ENCODE measurements at places on chromosomes 7 and 10. TPM values are rescaled to one million over a fixed set of nuclear protein-coding genes. Genes with fewer than 3 reads are reported as not detected.
A peak's percentile ranks its signal among the peaks of the same experiment; 100 is the strongest.

CALML5 gene
- not detected for total RNA-seq

PLEKHA1 gene
- 58.8 TPM for total RNA-seq

TMEM270 gene
- total RNA-seq: not detected

STYXL1 gene
- 24.3 TPM for total RNA-seq

CALCR gene
- total RNA-seq: not detected

MBL2 gene
- total RNA-seq: not detected

FAM20C gene
- 44.4 TPM for total RNA-seq

CD36 gene
- 0.58 TPM for total RNA-seq

CH25H gene
- not detected for total RNA-seq

TMEM176A gene
- total RNA-seq: not detected

TDRD1 gene
- not detected for total RNA-seq

ANLN gene
- 119 TPM for total RNA-seq

ADGRA1 gene
- total RNA-seq: not detected

- DNase-seq: peak; percentile 93
- H3K27me3 ChIP-seq: no peaks in the 10 kb centered on the region
- peak overlapping the region; percentile 87 for H3K27ac ChIP-seq
- H3K36me3 ChIP-seq: no peaks in the 10 kb centered on the region
These were observed 13.7 kb downstream of the CISD1 start for GRCh38 chr10:58282615-58283014.

GRCh38 chr7:14751461-14751860 is 151.1 kb downstream of the DGKB start:
- no peaks in the 10 kb centered on the region for H3K27me3 ChIP-seq
- H3K36me3 ChIP-seq: no peaks in the 10 kb centered on the region
- peaks cover 37% of the 10 kb centered on the region for H3K4me1 ChIP-seq
- no peak overlapping the region for H3K4me3 ChIP-seq
- H3K27ac ChIP-seq: no peak overlapping the region

DNA sequence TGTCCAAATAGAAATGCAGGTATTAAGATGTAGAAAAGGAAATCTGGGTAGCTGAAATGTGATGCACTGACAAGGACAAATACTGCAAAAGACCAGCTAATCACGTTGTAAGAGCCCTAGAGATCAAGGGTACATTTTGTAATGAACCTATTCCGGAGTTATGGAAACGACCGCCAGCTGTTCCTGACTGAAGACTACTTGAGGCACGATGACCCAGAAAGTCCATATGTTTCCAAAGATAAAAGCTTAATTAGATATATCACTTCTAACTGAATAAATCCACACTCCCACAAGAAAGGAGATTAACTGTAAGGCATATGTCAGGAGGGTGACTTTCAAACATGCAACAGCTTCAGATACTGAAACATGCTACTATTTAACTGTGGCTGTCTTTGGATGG is 253.5 kb downstream of the NSUN6 start:
- H3K4me1 ChIP-seq: no peaks in the 10 kb centered on the region
- H3K4me3 ChIP-seq: no peak overlapping the region
- H3K36me3 ChIP-seq: no peaks in the 10 kb centered on the region
- no peak for DNase-seq
- H3K27ac ChIP-seq: no peak overlapping the region

GRCh38 chr10:120076996-120077706 is 184.6 kb downstream of the SEC23IP start:
- no peak overlapping the region for H3K4me3 ChIP-seq
- H3K4me1 ChIP-seq: no peaks in the 10 kb centered on the region
- no peak for DNase-seq
- H3K27me3 ChIP-seq: no peaks in the 10 kb centered on the region

GRCh38 chr10:13631594-13631993 is 44.8 kb downstream of the PRPF18 start:
- H3K36me3 ChIP-seq: peaks cover 6% of the 10 kb centered on the region
- no peak for DNase-seq
- H3K27ac ChIP-seq: no peak overlapping the region
- no peak overlapping the region for H3K4me3 ChIP-seq
- no peaks in the 10 kb centered on the region for H3K27me3 ChIP-seq

DNA sequence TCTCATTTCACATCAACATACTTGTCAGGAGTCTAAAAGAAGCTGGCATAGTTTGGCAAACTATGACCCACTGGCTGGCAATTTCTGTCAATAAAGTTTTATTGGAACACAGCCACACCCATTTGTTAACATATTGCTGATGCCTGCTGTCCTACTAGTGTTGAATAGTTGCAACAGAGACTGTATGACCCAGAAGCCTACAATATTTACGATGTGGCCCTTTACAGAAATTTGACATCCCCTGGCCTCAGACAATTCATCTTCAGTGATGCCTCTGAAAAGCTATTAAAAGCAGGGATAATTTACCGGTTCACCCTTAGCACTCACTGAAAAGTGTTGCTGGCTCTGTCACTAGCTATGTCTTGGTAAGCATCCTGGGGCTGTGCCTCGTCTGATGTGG is 155.2 kb downstream of the ARID5B start:
- peaks cover 8% of the 10 kb centered on the region for H3K4me1 ChIP-seq
- H3K27me3 ChIP-seq: no peaks in the 10 kb centered on the region
- DNase-seq: no peak
- peaks cover 4% of the 10 kb centered on the region for H3K36me3 ChIP-seq
- H3K4me3 ChIP-seq: no peak overlapping the region

- peak overlapping the region; percentile 62 for H3K27ac ChIP-seq
- peak; percentile 77 for DNase-seq
- no peaks in the 10 kb centered on the region for H3K36me3 ChIP-seq
- no peaks in the 10 kb centered on the region for H3K27me3 ChIP-seq
- no peak overlapping the region for H3K4me3 ChIP-seq
- H3K4me1 ChIP-seq: peaks cover 6% of the 10 kb centered on the region
These were observed 45.6 kb downstream of the TPST1 start for GRCh38 chr7:66250711-66251110.

GRCh38 chr10:76665029-76665428 is 972.6 kb downstream of the KCNMA1 start:
- no peak overlapping the region for H3K4me3 ChIP-seq
- no peaks in the 10 kb centered on the region for H3K36me3 ChIP-seq
- no peaks in the 10 kb centered on the region for H3K4me1 ChIP-seq
- no peaks in the 10 kb centered on the region for H3K27me3 ChIP-seq
- H3K27ac ChIP-seq: no peak overlapping the region
- no peak for DNase-seq

DNA sequence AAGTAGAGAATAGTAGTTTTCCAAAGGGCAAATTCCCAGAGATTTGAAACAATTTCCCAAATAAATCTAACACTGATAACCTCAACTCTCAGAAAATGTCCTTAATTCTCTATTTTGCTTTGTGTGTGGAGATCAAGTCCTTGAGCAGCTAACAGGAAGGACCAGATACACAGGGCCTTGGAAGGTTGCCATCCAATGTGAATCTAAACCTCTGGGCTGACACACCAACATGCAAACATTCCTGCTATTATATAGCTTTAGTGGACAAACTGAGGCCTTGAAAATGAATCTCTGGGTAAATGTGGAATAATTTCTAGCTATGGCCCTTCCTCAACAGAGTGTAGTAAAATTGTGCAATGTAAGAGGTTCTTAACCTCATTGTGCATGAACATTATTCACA is 44.1 kb upstream of the PARD3 start:
- H3K4me1 ChIP-seq: no peaks in the 10 kb centered on the region
- no peak for DNase-seq
- no peak overlapping the region for H3K4me3 ChIP-seq
- H3K27ac ChIP-seq: no peak overlapping the region
- no peaks in the 10 kb centered on the region for H3K36me3 ChIP-seq
- H3K27me3 ChIP-seq: peaks cover 8% of the 10 kb centered on the region

GRCh38 chr10:107971411-107971810 is 806.9 kb upstream of the SORCS1 start:
- H3K27me3 ChIP-seq: no peaks in the 10 kb centered on the region
- no peak overlapping the region for H3K27ac ChIP-seq
- H3K36me3 ChIP-seq: no peaks in the 10 kb centered on the region
- no peak overlapping the region for H3K4me3 ChIP-seq
- DNase-seq: no peak
- no peaks in the 10 kb centered on the region for H3K4me1 ChIP-seq

GRCh38 chr10:51986516-51986915 is 287.1 kb upstream of the CSTF2T start:
- no peaks in the 10 kb centered on the region for H3K27me3 ChIP-seq
- H3K4me1 ChIP-seq: no peaks in the 10 kb centered on the region
- no peak overlapping the region for H3K4me3 ChIP-seq
- no peak overlapping the region for H3K27ac ChIP-seq
- DNase-seq: no peak

- DNase-seq: no peak
- H3K4me1 ChIP-seq: no peaks in the 10 kb centered on the region
- no peaks in the 10 kb centered on the region for H3K36me3 ChIP-seq
- H3K27ac ChIP-seq: no peak overlapping the region
- H3K27me3 ChIP-seq: no peaks in the 10 kb centered on the region
These were observed 19.5 kb upstream of the KCTD7 start for GRCh38 chr7:66609176-66609575.

GRCh38 chr10:3774018-3774813 is 10.8 kb downstream of the KLF6 start:
- H3K4me1 ChIP-seq: peaks cover 34% of the 10 kb centered on the region
- peak; percentile 83 for DNase-seq
- no peaks in the 10 kb centered on the region for H3K27me3 ChIP-seq
- H3K36me3 ChIP-seq: peaks cover 20% of the 10 kb centered on the region
- no peak overlapping the region for H3K4me3 ChIP-seq

DNA sequence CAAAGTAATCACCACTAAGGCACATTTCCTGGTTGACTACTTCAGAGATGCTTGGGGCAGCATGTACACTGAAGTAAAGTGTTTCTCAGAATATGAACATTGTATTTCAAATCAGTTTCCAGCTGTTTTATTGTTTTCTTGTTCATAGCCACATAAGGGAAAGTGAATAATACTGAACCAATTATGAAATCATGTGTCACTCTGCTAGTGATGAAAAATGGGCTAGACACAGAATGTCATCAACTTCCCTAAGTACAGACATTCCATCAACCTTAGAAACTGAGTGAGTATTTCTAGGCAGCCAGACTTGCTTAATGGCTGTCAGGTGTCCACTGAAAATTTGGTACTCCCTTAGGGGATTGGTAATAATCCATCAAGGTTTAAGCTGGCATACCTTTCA is 603.5 kb downstream of the ARL4A start:
- H3K27ac ChIP-seq: no peak overlapping the region
- DNase-seq: no peak
- no peaks in the 10 kb centered on the region for H3K4me1 ChIP-seq
- no peak overlapping the region for H3K4me3 ChIP-seq
- H3K27me3 ChIP-seq: no peaks in the 10 kb centered on the region

- no peaks in the 10 kb centered on the region for H3K27me3 ChIP-seq
- H3K4me1 ChIP-seq: no peaks in the 10 kb centered on the region
- no peak overlapping the region for H3K4me3 ChIP-seq
- no peaks in the 10 kb centered on the region for H3K36me3 ChIP-seq
- H3K27ac ChIP-seq: no peak overlapping the region
- no peak for DNase-seq
These were observed 213.7 kb downstream of the GLI3 start for GRCh38 chr7:42023262-42023661.

DNA sequence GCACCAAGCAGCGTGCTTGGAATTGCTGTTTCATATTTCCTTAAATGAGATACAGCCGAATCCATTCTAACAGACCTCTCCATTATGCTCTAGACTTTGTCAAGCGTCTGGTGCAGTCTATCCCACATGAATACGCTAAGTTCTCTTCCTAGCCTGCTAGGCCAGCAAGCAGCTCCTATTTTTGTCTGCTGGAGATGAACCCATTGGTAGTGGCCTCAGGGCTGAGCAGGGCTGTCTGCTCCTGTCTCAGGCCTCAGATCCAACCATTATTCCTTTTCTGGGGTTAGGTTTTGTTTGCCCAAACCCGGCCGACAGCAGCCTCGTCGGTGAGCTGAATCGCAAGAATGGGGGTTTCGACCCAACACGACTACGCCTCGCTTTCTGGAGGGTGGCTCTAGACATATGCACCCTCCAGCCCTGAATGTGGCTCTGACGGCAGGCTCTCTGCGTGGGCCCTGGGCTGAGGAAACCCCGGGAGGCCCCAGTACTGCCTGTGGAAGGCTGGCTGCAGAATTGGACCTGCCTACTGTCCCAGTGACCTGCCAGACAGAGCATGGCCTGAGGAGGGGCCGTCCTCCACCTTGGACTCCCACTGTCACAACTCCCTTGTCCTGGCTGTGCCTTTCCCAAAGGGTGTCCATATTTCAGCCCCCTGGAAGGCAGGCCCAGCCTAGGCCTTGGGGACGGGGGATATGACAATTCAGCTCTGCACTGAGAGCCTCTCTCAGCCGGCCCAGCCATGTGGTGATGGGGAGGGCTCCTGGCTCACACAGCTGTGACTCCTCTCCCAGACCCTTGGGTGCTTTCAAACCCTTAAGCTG is 267.9 kb upstream of the TCERG1L start:
- no peaks in the 10 kb centered on the region for H3K36me3 ChIP-seq
- no peak overlapping the region for H3K27ac ChIP-seq
- no peak for DNase-seq
- H3K4me3 ChIP-seq: no peak overlapping the region
- no peaks in the 10 kb centered on the region for H3K4me1 ChIP-seq

DNA sequence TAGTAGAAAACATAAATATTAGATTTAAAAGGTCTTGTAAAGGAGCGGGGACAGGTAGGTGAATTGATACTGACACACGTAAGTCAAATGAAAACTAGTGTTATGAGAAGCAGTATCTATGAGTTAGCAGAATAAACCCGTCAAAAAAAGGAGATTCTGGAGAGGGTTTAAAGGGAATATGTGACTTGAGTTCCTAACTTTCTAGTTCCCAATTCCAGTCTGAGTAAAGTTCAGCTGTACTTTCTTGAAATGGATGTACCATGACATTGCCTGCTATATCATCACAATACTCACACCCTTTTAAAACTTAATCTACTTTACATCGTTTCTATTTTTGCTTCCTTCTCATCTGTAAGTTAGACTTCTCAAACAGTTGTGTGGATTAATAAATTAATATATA is 122.2 kb downstream of the NRBF2 start:
- H3K4me1 ChIP-seq: peaks cover 21% of the 10 kb centered on the region
- no peaks in the 10 kb centered on the region for H3K27me3 ChIP-seq
- peaks cover 3% of the 10 kb centered on the region for H3K36me3 ChIP-seq
- DNase-seq: no peak
- no peak overlapping the region for H3K4me3 ChIP-seq

- H3K36me3 ChIP-seq: no peaks in the 10 kb centered on the region
- H3K27me3 ChIP-seq: no peaks in the 10 kb centered on the region
- H3K4me3 ChIP-seq: no peak overlapping the region
- no peak overlapping the region for H3K27ac ChIP-seq
These were observed 5.3 kb upstream of the ZNRF2 start for GRCh38 chr7:30278849-30279652.
